Activated B cell treated with CpG ODN at 0.5 μM for 24 hours (primary cell): ENCODE measurements at places on chromosomes 1 and 21. TPM values are rescaled to one million over a fixed set of nuclear protein-coding genes. Genes with fewer than 3 reads are reported as not detected.

FRRS1 gene
- 1.1 and 1.2 TPM in 2 replicates for total RNA-seq

TMEM81 gene
- 3.3 and 3.5 TPM in 2 replicates for total RNA-seq

- no peak for DNase-seq
- no peaks in the 10 kb centered on the region for H3K27me3 ChIP-seq
- no peaks in the 10 kb centered on the region for H3K4me1 ChIP-seq
- H3K36me3 ChIP-seq, result peaks cover 77% of the 10 kb centered on the region
- no peak overlapping the region for H3K27ac ChIP-seq
- H3K4me3 ChIP-seq, result no peak overlapping the region
Measured at GRCh38 chr1:116405241-116406135, 32.4 kb downstream of the ATP1A1 start.

GRCh38 chr21:44423941-44424607 is 31.2 kb upstream of the LRRC3 start:
- H3K36me3 ChIP-seq, result no peaks in the 10 kb centered on the region
- no peaks in the 10 kb centered on the region for H3K27me3 ChIP-seq
- no peak overlapping the region for H3K4me3 ChIP-seq
- DNase-seq, result no peak
- H3K4me1 ChIP-seq, result peaks cover 9% of the 10 kb centered on the region
- no peak overlapping the region for H3K27ac ChIP-seq

- no peak for DNase-seq
- H3K4me1 ChIP-seq, result no peaks in the 10 kb centered on the region
- peaks cover 29% of the 10 kb centered on the region for H3K27me3 ChIP-seq
- H3K27ac ChIP-seq, result no peak overlapping the region
Measured at GRCh38 chr1:36696261-36696940, 213.7 kb upstream of the CSF3R start.

DNA sequence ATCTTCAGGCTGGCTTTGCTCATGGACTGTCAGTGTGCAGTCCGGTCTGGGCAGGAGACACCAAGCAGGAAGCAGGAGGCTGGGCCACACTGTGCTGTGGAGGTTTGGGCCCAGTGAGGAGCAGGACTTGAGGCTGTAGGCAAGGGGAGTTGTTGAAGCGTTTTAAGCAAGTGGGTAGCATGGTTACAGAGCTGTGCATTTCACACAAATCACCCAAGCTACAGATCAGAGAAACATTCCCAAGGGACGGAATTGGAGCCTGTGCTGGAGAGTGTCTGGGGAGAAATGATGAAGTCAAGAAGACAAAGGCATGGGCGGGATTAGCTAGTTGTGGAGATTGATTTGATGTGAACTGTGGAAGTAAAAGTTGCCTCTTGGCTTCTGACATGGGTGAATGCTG is 60.9 kb downstream of the KIF21B start:
- H3K4me3 ChIP-seq, result no peak overlapping the region
- no peak for DNase-seq
- H3K27ac ChIP-seq, result no peak overlapping the region
- H3K36me3 ChIP-seq, result peaks cover 7% of the 10 kb centered on the region
- peaks cover 10% of the 10 kb centered on the region for H3K4me1 ChIP-seq
- H3K27me3 ChIP-seq, result peaks cover 3% of the 10 kb centered on the region

DNA sequence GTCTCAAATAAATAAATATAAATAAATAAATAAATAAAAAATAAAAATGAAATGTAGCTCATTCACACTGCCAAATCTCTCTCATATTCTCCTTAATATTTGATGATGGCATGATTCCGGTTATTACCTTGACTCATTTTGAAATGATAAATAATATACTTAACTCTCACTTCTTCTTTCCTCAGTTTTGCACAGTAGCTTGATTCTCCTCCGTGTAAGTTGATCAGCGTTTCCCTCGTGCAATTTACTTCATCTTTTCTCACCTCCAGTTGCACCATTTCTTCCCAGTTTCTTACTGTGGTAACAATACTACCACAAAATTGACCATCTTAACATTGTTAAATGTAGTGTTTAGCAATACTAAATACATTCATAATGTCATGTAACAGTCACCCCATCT is 111.6 kb downstream of the RIPK4 start:
- peaks cover 15% of the 10 kb centered on the region for H3K27me3 ChIP-seq
- no peaks in the 10 kb centered on the region for H3K36me3 ChIP-seq
- H3K4me3 ChIP-seq, result no peak overlapping the region
- H3K4me1 ChIP-seq, result no peaks in the 10 kb centered on the region

- no peaks in the 10 kb centered on the region for H3K36me3 ChIP-seq
- H3K27me3 ChIP-seq, result peaks cover 2% of the 10 kb centered on the region
- H3K4me1 ChIP-seq, result peaks cover 15% of the 10 kb centered on the region
- no peak for DNase-seq
Measured at GRCh38 chr21:42409366-42409765, 5.7 kb downstream of the UBASH3A start.

DNA sequence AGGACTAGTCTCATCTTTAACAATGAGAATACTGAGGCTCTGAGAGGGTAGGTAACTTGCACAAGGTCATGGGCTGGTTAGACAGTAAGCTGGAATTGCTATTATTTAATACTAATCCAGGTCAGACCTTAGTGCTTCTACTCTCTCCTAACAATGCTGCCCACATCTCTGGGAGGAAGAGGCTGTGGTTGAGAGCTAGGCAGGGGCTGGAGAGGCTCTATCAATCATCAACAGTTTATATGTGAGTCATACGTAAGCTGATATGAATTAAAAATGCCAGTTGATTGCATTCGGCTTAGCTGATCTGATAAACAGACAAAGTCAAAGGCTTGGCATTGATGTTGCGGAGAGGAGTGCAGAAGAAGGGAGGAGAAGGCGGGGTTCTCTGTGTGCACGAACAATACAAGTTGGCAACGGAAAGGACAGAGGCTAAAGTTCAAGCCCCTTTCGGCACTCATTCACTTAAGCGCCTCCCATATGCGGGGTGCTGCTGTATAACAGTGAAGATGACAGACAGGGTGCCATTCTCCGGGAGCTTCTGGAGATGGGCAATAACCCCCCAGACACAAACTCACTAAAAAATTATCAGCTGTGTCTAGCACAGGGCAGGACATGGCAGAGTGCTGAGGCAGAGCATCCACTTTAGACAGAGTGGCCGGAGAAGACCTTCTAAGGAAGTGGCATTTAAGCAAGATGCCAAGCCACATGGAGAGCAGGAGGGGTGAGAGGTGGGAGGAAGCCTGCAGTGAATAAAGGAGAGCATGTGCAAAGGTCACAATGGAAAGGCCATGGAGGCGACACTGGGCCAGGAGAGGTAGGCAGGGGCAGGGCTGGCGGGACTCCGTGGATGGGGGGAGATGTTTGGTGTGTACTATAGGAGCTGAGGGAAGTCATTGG is 195.2 kb downstream of the ZSCAN20 start:
- H3K27ac ChIP-seq, result no peak overlapping the region
- DNase-seq, result no peak
- no peak overlapping the region for H3K4me3 ChIP-seq
- H3K4me1 ChIP-seq, result no peaks in the 10 kb centered on the region

DNA sequence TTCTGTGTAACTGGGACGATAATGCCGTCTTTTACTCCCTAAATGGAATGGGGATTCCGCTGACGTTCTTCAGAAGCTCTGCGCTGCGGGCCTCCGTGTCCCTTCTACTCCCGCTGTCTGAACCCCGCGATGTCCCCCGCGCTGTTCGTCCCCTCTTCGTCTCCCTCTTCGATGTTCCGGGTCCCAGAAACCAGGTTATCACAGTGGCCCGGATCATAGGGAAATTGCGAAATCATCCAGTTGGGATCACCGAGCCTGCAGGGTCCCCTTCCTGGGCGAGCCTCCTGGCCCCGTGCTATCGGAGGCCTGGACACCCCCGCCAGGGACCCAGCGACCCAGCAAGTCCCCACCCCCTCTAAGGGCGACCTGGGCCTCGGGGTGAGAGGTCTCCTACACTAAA is 154.2 kb downstream of the PPIAL4G start:
- H3K27ac ChIP-seq, result no peak overlapping the region
- DNase-seq, result no peak
- H3K4me1 ChIP-seq, result peaks cover 10% of the 10 kb centered on the region
- H3K4me3 ChIP-seq, result peak overlapping the region; percentile 60
- no peaks in the 10 kb centered on the region for H3K36me3 ChIP-seq

DNA sequence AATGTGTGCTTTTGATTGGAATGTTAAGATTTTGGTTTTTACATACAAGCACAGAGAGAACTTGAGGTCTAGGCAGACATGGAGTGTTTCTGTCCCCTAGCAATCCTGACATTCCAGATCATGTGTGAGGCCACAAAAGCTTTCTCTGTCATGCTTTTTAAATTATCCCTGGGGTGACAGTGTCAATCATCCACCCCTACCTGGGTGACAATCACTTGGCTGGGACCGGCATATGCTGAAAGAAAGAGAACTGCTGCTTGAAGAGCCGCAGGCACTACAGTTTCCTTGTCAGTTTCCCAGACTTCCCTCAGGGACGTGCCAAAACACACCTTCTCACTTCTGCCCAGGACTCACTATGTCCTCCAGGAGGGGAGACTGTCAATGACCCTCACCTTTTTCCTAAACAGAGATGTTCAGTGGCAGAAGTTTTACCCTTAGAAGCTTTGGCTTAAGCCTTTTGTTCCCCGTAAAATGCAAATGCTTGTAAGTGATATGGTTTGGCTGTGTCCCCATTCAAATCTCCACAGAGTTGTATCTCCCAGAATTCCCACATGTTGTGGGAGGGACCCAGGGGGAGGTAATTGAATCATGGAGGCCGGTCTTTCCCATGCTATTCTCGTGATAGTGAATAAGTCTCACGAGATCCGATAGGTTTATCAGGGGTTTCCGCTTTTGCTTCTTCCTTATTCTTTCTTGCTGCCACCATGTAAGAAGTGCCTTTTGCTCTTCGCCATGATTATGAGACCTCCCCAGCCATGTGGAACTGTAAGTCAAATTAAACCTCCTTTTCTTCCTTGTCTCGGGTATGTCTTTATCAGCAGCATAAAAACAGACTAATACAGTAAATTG is 217.4 kb downstream of the FGGY start:
- DNase-seq, result no peak
- no peaks in the 10 kb centered on the region for H3K4me1 ChIP-seq
- H3K27ac ChIP-seq, result no peak overlapping the region
- peaks cover 22% of the 10 kb centered on the region for H3K36me3 ChIP-seq
- no peak overlapping the region for H3K4me3 ChIP-seq

GRCh38 chr1:7474786-7475502 is 296.2 kb upstream of the VAMP3 start:
- H3K27ac ChIP-seq, result no peak overlapping the region
- no peaks in the 10 kb centered on the region for H3K4me1 ChIP-seq
- H3K27me3 ChIP-seq, result peaks cover 2% of the 10 kb centered on the region
- DNase-seq, result no peak

GRCh38 chr1:1631782-1632420 is at the start of gene MMP23B:
MMP23B (plus strand) TSS chr1:1632173; CDS start chr1:1632219, 46 bp downstream.
- no peak for DNase-seq
- no peak within 1 kb of the TSS for H3K4me3 ChIP-seq
- no peak within 1 kb of the TSS for H3K27ac ChIP-seq
- peaks cover 8% of the 10 kb centered on the region for H3K36me3 ChIP-seq
- peaks cover 4% of the 10 kb centered on the region for H3K27me3 ChIP-seq
- H3K4me1 ChIP-seq, result peaks cover 6% of the 10 kb centered on the region

DNA sequence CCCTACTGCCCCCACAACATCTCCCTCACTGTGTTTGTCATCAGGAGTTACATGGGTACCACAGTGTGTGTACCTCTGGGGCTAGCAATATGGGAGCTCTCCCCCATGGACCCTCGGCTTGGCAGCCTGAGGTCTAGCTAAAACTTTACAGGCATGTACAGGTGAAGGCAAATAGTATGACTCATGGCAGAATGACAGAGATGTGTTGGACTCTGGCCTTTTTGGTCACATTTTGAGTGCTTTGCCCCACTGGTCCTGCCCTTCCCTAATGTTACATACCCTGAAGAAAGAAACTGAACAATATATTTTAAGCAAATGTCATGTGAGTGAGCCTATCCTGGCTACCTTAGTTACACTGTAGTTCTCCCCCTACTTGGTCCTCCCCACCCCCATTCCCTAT is 124.0 kb downstream of the NGF start:
- DNase-seq, result no peak
- H3K27ac ChIP-seq, result no peak overlapping the region
- H3K27me3 ChIP-seq, result peaks cover 2% of the 10 kb centered on the region
- no peaks in the 10 kb centered on the region for H3K36me3 ChIP-seq
- no peak overlapping the region for H3K4me3 ChIP-seq
- no peaks in the 10 kb centered on the region for H3K4me1 ChIP-seq
